ENCODE measurements at places on chromosomes 1 and 21.

DNA sequence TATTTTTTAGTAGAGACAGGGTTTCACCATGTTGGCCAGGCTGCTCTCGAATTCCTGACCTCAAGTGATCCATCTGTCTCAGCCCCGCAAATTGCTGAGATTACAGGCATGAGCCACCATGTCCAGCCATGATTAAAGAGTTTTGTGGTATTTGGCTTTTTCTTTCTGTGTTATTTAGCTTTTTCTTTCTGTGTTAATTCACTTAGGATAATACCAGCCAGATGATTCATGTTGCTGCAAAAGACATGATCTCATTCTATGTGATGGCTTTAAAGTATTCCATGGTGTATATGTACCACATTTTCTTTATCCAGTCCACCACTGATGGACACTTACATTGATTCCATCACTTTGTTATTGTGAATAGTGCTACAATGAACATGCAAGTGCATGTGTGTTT lies 1135.2 kb downstream of the AMY1C start:
- DNase-seq, result no peak

DNA sequence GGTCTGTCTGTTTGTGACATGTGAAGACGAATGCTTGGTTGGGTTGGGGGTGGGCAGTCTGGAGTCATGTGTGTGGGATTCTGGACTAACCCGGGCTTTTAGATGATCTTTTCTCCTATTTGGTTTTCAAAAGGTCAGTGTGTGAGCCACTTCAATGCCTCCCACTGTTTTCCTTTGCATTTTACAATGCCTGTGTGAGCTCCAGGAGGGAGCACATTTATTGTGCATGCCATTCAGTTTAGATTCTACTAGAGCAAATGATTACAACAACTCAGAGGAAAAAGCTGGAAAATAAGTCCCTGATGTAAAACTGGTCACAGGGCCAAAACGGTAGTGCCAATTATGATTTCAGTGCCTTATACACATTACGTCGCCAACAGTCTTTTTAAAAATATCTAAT lies 90.9 kb downstream of the LYPLAL1 start:
- DNase-seq, result no peak

DNA sequence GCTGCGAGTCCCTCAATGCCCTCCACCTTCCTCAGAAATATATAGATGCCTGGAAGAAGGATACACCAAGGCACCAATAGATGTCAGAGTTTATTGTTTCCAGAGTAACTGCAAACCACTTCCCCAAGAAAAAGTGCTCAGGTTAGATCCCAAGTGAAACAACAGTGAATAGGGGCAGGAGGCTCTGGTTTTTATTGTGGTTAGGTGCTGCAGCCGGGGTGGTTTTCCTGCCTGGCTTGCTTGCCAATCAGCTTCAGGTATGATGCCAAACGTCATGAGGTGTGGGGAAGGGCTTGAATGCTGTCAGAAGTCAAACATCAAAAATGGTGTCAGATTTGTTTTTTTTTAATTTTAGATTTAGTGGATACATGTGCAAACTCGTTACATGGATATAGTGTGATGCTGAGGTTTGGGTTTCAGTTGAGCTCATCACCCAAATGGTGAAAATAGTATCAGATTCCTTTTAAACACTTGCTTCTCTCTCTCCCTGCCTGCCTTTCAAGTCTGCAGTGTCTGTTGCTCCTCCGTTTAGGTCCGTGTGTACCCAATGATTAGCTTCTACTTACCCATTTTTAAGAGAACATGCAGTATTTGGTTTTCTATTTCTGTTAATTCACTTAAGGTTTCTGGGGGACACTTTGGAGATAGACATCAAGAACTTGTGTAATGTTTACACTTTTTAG lies 1317.0 kb downstream of the MRPL39 start:
- DNase-seq, result no peak

DNA sequence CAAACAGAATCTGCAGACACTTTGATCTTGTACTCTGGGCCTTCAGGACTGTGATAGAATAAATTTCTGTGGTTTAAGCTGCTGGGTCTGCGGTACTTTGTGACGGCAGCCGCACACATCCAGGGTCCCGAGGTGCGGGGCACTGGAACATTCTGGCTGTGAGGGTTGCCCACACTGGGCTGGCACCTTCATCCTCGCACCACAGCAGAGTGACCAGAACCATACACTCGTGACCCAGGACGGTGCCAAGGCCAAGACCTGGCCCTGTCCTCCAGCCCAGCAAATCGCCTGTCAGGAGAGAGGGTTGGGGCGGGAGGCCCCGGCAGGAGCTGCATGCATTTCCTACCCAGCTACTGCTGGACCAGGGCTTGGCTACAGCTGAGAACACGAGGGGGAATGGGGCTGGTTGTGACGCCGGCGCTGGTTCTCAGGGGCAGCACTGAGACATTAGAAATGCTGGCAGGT lies 2.6 kb upstream of the FTCD start:
- peak; percentile 6 for DNase-seq

GRCh38 chr1:229537894-229538293 lies 20.6 kb downstream of the ABCB10 start:
- DNase-seq, result no peak

GRCh38 chr21:36747041-36747814 lies 48.3 kb downstream of the SIM2 start:
- peak; percentile 35 for DNase-seq

DNA sequence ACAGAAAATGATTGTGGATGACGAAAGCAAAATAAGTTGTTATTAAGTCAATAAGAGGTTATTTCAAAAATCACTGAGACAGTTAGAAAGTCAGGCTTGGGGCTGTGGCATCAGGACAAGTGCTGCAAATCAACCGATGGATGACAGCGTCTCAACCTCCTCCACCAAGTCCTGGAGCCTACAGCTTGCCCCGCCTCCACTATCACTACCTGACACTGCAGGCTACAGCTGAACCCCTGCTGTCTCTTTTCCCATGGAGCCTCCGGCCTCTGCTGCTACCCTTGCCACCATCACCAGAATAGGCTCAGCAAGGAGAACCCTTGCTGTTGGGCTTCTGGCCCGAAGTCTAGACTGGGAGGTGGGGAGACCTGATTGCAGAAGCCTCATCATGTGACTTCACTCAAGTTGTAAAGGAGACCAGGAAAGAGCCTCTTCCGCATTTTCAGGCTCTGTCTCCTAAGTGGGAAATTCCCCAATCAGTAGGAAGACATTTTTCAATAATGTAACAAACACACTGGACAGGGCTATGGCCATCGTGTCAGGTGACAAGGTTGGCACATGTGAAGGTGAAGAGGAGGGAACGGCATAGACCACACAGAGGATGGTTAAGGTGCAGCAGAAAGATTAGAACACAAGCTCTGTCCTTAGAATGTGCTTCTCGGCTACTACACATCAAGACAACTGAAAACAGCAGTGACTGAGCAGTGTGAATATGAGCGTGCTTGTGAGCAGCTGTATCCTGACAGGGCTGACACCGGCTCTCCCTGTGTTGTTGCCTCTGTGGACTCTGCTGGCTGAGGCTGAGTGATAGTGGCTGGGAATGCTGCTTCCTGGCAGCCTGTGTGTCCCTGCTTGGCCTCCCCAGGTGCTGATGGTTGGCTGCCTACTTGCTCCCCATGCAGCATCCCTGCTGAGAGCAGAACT lies 660.7 kb downstream of the PTPRU start:
- no peak for DNase-seq

- DNase-seq, result peak; percentile 44
Observed at GRCh38 chr21:36917471-36918158, 48.9 kb downstream of the HLCS start.

DNA sequence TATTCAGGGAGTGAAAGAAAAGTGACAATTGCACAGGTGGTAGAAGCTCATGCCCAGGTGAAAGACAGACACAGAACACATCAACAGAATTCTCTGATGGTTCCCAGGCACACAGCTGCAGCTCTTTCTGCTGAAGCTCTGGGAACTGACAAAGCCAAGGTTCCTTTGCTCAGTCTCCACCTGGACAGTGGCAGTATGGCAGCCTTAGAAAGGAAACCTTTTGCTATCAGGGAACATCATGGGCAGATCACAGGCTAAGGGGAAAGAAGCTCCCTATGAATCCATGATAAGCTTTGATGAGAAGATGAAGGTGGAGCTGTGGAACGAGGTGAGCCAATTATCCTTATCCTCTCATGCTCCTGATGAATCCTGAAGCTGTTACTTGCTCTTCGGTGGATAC lies 1.2 kb downstream of the SPRR2B start:
- DNase-seq, result no peak

GRCh38 chr1:176601348-176601747 lies 138.4 kb downstream of the PAPPA2 start:
- no peak for DNase-seq

GRCh38 chr1:211625040-211625439 lies 46.1 kb upstream of the SLC30A1 start:
- DNase-seq, result no peak

DNA sequence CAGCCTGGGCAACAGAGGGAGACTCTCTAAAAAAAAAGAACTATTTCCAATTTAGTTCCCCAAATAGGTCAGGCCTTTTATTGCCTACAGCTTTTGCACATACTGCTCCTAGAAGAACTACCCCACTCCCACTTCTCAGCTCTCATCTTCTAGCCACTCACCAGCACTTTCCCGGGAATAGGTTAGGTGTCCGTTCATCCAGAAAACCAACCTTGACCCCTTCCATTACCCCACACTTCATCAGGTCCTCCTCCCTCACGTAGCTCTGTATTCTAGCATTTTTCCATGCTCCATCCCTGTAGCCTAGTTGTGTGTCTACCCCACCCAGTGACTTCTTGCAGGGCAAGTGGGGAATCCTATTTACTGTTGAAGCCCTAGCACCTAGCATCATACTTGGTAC lies 42.6 kb downstream of the C8B start:
- DNase-seq, result no peak

DNA sequence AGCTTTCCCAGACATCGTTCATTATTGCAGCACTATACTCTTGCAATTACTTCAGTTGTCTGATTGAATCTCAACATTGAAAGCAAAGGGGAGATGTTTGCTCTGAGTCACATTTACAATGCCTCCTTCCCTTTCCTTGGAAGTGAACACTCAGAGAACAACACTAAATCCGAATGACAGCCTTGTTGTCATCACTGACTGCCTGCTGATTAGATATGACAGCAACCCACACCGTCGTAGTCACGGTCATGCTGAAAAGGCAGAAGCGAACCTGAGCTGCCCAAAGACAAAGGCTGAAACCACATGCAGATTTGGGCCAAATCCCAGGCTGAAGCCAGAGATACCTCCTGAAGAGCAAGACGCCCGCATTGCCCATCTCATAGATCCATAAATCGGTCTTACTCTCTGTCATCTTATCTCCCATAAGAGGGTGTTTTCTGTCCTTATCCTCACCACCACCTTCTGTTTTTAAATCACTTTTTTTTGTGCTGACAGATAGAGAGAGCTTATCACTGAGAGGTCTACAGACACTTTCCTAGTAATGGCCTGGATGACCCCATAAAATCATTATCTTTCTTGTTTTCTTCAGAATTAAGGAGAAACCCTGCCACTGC lies 47.5 kb downstream of the TMCO4 start:
- DNase-seq, result no peak

DNA sequence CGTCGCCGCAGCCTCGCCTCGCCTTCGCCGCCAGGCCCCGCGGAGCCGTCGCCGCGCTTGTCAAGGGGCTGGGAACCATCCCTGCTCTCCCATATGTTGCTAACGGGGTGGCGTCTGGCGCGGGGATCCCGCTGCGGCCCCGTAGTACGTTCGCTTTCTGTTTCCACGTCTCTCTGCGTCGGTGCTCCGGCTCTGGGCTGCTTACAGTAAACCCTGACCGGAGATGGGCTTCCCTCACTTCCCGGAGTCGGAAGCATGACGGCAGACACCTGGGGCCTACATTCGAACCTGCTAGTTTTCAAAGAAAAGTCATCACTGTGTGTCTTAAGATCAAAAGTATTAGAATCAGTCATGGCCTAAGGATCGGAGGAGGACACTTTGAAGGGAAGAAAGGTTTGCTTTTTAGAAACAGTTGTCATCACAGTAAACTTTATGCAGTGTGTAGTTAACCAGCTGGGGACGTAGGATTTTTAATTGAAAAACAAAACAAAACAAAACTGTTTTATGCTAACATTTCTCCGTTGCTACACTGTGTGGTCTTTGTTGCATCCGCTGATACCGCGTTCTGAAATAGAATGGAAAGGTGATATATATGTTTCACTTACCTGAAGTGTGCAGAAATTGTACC lies 69.0 kb downstream of the SLC35A3 start:
- DNase-seq, result peak; percentile 79

DNA sequence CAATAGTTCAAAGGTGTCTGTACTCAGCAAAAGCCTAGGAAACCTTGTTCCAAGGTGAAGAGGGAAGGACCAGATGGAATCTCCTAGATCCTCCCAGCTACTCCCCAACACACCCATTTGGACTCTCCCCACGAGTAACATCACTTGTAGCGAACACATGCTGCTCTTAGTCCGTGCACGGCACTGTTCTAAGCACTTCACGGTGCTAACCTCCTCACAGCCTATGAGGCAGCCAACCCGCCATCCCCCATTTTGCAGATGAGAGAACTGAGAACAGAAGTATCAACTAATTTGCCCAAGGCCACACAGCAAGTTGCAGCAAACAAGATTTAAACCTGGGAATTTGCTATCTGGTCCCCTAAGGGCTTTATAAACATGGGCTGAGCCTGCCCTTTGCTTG lies 24.3 kb downstream of the MRPL37 start:
- no peak for DNase-seq

DNA sequence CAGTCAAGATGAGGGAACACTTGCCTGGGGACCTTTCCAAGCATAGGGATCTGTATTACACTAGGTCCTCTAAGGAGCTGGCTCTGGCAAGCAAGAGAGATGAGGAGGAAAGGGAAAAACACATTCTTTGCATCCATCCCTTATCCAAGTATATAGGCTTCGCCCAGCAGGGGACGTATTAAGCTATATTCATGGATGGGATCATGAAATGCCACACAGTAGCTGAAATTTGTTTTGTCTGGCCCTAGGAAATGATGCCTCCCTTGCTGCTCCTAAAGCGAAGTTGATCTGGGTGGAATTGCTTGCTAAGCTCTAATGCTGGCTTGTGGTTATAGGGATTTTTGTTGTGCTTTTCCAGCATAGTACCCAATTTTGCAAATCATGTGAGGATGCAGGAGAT lies 32.1 kb downstream of the CENPF start:
- DNase-seq, result no peak

DNA sequence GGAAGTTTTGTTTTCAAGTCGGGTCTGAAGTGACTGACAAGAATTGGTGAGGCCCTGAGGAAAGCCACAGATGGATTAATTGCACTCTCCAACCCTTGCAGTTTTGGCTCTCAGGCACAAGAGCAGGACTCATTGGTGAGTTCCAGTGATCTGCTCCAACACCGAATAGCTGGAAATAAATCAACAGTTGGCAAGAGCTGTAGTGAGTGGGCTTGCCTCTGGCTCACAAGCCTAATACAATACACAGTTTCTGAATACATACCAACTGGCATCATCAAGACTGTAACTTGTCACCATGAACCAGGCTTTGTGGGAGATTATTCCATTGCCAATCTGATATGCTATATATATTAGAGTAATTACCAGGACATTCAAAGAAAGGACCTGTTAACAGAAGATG lies 131.6 kb downstream of the GRIK1 start:
- DNase-seq, result peak; percentile 24

Measured in right hindlimb (tissue), 1 donor.